NK-92 treated with Interleukin-12 subunit alpha and Interleukin-12 subunit beta, amount 100 ng/mL, for 24 hours (cell line): ENCODE measurements at places on chromosomes 12 and 14.

DNA sequence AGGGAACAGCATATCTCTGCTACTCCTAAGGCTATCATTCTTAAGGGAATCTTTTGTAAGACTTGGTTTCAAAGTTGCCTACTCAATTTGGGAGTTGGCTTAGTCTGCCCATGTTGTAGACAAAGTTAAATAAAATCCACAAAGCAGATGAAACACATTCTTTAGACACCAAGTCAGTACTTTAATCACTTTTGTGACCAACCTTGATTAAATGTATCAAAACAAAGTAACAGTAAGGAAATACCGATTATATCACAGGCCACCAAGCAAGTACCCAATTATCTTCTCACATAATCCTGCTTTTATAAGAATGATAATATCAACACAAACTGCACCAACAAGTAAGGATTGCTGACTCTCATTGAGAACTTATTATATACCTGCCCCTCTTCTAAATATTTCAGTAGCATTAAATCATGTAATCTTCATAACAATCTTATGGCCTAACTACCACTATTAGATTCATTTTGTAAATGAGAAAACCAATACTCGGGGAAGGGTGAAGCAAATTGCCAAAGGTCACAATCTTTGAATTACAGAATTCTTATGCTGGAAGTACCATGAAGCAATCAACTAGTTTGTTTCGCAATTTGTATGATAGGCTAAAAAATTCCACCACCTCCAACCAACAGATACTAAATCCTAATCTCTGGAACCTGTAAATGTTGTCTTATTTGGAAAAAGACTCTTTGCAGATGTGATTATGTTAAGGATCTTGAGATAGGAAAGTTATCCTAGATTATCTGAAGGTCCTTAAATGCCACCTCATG is 12.6 kb upstream of the DIO2 start:
- DNase-seq: no peak

DNA sequence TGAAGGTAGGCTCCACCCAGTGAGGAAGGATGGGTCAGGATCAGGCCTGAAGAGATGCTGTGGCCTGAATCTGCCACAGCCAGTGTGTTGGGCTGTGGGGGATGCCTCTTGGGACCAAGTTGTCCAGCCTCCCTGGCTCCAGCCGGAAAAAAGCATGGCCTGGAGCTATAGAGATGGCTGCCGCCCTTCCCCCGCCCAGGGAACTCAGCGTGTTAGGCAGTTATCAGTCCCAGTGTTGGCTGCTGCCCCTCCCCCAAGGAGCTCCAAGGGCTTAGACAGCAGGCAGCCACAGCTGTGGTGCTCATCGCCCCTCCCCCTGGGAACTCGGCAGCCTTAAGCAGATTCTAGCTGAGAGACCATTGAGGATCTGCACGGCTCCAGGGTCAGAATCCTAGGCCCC is 158.0 kb downstream of the CAPZA3 start:
- DNase-seq: no peak

DNA sequence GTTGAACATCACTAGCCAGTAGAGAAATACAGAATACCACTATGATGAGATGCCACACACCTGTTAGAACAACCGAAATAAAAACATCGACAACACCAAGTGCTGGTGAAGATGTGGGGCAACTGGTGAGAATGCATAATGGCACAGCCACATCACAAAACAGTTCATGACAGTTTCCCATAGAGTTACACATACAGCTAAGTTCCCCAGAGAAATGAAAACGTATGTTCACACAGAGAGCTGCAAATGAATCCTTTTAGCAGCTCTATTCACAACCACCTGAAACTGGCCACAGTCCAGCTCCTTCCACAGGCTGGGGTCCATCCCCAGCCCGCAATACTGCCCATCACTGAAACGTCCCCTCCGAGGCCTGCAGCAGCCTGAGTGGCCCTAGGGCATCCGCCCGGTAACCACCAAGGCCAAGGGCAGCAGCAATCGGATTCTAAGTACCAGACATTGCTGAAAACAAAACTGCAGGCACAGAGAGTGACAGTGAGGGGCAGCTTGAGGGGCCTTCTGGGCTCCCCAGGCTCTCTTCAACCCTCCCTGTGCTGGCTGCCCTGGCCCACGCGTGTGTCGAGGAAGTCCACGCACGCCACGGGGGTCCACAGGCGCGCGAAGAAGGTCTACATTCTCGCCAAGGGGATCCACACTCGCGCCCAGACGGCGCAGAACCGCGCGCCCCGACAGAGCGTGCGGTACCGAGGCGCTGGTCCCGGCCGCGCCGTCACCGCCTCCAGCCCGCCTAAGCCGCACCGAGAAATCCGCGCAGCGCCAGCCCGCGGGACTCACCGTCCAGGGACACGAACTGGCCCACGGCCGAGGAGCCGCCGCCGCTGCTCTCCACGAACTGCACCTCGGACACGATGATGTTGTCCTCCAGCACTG is 903 bp downstream of the BRF1 start:
- DNase-seq: no peak

DNA sequence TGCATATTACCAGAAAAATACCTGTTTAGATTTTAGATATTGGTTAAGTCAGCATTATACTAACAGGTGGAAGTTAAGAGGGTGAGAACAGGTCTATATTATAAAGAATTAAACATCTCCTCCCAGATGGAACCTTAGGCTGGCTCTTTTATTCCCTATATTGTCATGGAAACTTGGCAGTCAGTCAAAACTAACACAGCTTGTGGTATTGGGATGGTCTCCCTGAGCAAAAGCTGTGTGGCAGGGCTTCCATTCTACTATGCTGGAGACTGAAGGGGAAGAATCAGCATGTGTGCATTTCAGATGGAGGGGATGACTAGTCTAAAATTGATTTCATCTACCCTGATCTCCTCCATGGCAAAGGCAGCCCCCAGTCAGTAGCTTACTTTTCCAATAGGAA is 66.7 kb downstream of the SMOC1 start:
- DNase-seq: no peak

GRCh38 chr12:90390947-90391346 is 564.0 kb downstream of the CCER1 start:
- no peak for DNase-seq

DNA sequence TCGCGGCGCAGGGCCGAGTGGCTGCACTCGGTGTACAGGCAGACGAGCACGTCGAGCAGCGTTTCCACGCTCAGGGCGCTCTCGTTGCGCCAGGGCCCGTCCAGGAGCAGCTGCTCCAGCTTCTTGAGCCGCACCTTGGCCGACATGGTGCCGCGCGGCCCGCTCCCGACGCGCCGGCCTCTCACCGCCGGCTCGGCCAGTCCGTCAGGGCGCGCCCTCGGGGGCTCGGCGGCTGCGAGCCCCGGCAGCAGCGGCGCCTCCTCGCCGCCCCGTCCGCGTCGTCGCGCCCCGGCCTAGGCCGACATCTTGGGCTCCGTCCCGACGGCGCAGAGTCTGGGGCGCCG is 349 bp downstream of the CDC42BPB start:
- no peak for DNase-seq

DNA sequence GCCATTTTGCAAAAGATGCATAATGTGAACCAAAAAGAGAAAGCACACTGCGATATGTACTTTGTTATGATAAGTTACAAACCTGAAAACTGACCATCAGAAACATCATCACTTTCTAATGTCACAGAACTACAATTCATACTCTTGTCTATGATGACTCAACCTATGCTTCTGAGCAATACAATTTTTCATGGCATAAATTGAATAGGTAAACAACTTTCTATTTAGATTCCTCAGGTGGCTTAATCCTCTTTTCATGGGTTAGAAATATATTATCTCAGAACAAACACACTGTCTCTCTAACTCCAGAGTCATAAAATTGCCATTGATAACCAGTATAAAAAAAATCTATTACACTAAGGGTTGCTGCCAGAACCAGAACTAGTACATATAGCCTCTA is 1715.0 kb upstream of the FLRT2 start:
- no peak for DNase-seq

- DNase-seq: no peak
These were observed 236.5 kb downstream of the DPF3 start for GRCh38 chr14:72657214-72657921.

GRCh38 chr14:28761438-28762291 is 4.9 kb upstream of the FOXG1 start:
- no peak for DNase-seq

DNA sequence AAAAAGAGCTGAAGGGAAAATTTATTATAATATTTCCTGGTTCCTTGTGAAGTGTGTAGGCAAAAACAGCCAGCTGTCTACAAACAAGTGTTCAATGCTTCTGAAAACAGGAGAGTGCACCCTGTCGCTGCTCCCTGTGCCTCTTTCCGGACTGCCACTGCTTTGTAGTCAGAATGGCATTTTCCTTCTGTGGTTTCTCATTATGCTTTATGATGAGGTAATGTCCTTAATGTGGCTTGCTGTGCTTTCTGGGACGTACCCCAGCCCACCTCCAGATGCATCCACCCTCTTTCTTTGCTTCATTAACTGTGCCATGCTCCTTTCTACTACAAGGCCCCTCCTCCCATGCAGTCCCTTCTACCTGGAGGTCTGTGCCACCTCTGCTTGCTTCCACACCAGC is 148.1 kb downstream of the SYT1 start:
- no peak for DNase-seq

GRCh38 chr14:22494486-22495135 is 94.4 kb downstream of the DAD1 start:
- no peak for DNase-seq

DNA sequence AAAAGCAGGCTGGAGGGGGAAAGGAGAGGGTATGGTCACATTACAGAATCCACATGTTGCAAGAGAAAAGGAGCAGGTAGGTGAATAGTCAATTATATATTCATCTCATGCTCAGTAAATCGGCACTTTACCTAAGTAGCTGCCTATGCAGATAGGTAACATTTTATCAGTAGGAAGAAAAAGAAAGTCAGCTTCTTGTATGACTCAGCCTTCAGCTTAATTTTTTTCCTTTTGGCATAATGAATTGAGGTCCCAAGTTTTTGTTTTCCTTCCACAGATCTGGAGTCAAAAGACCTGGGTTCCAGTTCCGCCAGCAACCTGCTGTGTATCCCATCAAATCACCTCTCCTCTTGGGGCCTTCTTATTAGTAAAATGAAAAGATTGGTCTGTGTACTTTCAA is 6.0 kb upstream of the ACSM4 start:
- no peak for DNase-seq

GRCh38 chr14:103122947-103123633 is at the start of gene TNFAIP2:
TNFAIP2 (plus strand) TSS chr14:103123461; CDS start chr14:103126458, 2,997 bp downstream.
- DNase-seq: no peak

GRCh38 chr12:124525927-124526692 is 41.3 kb downstream of the NCOR2 start:
- DNase-seq: no peak

GRCh38 chr14:61504901-61505300 is 183.5 kb downstream of the PRKCH start:
- DNase-seq: no peak

DNA sequence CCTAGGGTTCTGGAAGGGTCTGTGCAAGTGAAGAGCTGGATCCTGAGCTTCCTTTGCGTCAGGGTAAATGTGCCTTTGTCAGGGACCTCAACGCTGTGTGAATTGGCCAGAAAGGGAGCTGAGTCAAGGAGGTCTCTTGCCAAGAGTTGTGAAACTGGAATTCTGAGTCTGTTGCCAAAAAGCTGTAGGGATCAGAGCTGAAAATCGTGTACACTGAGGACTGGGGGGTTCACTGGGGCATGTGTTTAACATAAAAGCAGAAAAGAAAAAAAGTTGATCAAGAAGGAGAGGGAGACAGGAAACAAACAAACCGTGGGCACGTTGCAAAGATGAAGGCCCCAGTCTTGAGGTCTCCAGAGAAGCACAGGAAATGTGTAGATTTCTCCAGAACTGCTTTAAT is 1081.5 kb downstream of the VRK1 start:
- DNase-seq: no peak

DNA sequence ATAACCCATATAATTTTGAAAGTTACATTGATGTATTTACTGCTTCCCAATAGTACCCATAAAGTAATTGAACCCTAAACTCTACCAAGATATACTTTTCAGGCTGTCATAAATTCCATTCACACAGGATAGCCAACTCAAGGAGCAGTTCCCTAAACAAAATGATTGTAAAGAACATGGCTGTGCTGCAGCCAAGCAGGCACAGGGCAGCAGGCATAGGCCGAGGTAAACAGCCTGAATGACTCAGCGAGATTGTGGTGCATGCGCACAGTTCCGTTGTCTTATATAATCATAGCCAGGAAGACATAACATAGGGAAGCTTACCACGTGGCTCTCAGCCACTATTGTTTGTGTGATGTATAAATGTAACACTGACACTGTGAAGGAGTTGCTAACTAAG is 344.9 kb downstream of the FSCB start:
- DNase-seq: no peak

GRCh38 chr12:89334548-89335169 is 17.6 kb downstream of the DUSP6 start:
- no peak for DNase-seq

- no peak for DNase-seq
These were observed 39.9 kb downstream of the GXYLT1 start for GRCh38 chr12:42104784-42105183.

- no peak for DNase-seq
These were observed 608.4 kb upstream of the FOXG1 start for GRCh38 chr14:28157887-28158791.

DNA sequence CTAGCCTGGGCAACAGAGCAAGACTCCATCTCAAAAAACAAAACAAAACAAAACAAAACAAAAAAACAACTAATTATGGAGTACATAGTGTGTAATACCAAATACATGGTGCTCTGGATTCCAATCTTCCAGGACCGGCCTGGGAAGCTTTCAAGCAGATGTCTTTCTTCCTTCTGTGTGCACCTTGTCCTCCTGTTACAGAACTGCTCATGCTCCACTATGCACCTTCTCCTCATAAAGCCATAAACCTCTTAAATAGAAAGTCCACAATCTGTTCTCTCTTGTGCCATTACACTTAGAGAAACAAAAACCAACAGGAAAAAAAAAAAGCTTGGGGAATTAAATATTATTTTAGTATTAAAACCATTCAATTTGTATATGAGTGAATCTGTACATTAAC is 12.5 kb downstream of the MOK start:
- no peak for DNase-seq

GRCh38 chr12:34398706-34399630 is 376.7 kb downstream of the ALG10 start:
- DNase-seq: no peak

DNA sequence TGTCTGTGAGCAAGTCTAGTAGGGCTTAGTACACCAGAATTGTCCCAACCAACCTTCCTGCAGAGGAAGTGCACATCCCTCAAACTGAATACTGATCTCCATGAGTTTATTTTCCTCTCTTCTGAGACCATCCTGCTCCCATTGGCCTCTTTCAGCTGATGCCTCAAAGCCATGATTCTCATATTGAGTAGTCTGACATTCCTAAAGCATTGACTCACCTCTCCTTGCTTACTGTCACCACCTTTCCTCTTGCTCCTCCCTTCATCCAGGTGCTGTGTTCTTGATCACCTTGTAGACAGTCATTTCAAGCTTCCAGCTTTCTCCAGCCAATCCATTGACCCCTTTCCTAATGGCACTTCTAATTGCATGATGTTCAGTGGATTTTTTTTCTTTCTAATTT is 583.7 kb upstream of the USP15 start:
- DNase-seq: no peak
